Effector CD4-positive, alpha-beta T cell (primary cell): ENCODE measurements at places on chromosomes 13 and 19.

- no peak for DNase-seq
Observed at GRCh38 chr13:81393721-81394120, 1052.8 kb upstream of the SPRY2 start.

- DNase-seq = no peak
Observed at GRCh38 chr19:1103132-1103707, 574 bp upstream of the GPX4 start.

- no peak for DNase-seq
Observed at GRCh38 chr13:46489586-46490023, 63.4 kb upstream of the LRCH1 start.

- no peak for DNase-seq
Observed at GRCh38 chr19:16444269-16444600, 27.5 kb downstream of the EPS15L1 start.

DNA sequence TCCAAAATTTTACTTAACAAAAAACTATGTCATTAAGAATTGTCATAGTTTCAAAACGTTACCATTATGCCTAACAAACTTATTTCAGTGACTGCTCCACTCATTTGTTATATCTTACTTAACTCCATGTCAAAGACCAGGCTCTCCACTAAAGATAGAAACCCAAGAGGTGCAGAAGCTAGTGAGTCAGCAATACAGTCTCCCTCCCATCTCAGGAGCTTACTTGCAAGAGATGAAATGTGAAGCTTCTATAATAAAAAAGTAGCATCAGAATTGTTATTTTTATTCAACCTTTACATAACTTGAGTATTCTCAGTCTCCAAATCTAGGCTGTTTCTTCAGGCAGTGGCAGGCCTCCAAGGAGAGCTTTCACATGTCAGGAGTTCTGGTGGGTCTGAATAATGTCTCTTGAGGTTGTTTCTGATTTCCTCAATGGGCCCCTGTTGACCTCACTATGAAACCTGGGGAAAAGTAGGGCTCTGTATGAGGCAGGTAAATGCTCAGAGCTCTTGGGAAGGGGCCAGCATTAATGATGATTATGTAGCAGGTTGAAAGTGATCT lies 242.0 kb downstream of the NDFIP2 start:
- no peak for DNase-seq
